ENCODE measurements at places on chromosomes 12 and 14.

GRCh38 chr12:65508276-65509035 lies 230.0 kb downstream of the MSRB3 start:
- DNase-seq: no peak

GRCh38 chr12:74619884-74620283 lies 82.2 kb downstream of the ATXN7L3B start:
- no peak for DNase-seq

DNA sequence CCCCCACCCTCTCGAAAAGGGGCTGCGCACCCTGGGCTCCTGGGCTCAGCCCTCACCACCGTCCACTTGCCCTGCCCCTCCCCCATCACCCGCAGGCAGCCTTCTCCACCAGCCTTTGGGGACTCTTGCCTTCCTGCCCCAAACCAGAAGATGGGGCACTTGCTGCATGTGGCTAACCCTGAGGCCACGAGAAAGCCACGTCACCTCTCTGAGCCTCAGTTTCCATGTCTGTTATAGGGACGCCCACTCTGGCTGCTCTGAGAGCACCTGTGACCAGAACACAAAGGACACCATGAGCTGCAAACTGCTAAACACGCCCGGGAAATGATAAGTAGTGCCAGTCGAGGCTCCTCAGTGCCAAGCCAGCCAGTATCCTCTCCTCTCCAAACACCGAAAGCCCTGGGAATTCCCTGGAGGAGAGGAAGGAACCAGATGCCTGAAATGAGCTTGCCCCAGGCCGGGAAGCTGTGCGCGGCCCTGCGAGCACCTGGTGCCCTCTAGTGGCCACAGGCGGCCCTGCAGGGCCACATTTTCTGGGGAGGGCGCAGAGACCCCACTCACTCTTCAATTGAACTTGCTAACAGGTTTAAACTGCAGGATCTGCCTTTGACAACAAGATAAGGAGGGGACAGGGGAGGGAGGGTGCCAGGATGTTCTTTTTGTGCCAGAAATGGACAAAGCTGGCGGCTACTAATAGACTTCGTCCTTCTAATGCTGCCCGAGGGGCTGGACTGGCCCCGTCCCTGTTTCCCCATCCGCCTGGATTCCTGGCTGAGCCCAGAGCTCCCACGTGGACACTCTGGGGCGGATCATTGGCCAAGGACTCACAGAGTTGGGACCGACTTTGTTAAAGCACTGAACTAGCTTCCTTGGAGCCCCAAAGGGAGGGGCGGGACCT lies 10.2 kb upstream of the SERPINA9 start:
- DNase-seq: peak; percentile 72

DNA sequence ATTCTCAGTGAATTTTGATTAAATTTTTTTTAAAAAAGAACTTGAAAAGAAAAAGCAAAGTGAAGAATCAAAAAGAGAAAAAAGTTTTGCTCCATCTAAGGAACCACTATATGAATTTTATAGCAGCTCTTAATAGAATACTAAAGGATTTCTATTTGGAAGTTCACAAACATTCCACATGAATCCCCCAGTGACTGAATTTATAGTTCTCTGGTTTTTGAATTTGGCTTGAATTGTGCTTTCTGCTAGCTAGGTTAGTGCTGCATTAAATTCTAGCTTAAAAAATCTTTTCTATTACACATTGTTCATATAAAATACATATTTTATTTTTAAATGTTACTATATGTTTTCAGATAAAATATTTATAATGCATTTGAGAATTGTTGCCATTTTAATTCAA lies 675.4 kb downstream of the RERGL start:
- DNase-seq: no peak

GRCh38 chr14:73786636-73787485 lies 64.8 kb upstream of the PTGR2 start:
- DNase-seq: no peak

GRCh38 chr12:7304456-7304855 lies 584 bp downstream of the ACSM4 start:
- no peak for DNase-seq

- no peak for DNase-seq
These were observed 55.7 kb downstream of the NINJ2 start for GRCh38 chr12:607541-608001.

DNA sequence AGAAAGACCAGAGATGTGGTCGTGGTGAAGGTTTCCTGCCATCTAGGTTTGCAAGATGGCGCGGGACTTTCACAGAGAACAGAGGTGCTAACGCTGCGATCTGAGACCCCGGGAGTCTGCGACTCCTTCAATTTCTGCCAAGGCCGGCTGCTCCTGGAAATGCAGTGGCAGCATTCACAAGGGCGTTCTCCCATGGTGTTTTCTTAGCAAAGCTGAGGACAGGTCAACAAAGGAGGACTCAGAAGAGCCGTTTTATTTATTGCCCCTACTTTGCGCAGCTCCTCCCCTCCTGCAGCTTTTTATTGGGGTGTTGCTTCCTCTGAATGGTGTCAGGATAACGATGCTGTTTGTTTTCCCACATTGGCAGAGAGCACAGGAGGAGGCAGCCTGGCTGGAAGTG lies 86.3 kb downstream of the TMEM132C start:
- no peak for DNase-seq

DNA sequence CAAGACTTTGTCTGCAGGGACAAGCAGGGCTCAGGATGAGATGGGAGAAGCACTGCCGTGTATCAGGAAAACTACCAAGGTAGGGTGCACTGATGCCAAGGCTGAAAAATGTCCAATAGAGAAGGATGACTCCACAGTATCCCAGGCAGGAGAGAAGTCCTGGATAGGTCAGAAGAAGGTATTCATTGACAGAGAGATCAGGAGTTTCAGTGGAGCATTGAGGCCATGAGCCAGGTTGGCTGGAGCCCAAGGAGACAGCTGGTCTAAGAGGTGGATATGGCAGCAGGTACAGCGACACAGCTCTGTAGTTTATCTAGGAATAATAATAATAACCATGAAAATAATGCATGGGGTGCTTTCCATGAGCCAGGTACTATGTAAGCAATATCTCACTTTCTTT lies 180.9 kb downstream of the EXOC5 start:
- no peak for DNase-seq

DNA sequence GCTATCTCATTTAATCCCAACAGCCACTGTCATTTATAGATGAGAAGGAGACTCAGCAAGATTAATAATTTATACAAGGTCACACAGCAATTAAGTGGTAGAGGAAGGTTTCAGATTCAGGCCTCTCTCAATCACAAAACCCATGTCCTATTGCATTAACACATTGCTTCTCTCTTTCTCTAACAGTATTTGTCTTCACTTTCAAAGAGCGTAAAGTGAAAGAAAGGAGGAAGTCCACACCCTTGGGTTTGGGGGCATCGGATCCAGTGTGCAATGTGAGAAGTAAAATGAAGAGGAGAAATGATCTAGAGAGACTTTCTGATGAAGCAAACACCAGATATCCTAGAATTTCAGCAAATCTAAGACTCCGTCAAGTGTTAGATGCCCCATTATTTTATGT lies 7.0 kb upstream of the VRK1 start:
- DNase-seq: no peak

- peak; percentile 27 for DNase-seq
These were observed 29.4 kb downstream of the SLC24A4 start for GRCh38 chr14:92352158-92352985.

DNA sequence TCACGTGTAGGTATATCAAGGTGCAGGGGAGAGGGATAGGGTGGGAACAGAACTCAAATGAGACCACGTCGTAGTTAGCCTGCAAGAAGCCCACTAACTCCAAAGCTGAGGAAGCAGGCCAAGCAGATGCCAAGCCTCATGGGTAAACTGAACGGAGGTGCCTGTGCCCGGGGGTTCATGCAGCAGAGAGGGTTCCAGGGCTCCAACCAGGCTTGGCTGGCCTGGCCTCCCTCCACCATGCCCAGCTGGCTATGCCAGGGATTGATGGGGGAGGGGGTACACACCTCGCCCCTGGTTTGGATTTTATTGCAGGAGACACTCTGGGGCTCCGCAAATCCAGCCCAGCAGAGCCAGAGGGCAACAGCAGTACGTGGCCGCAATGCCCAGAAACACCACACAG lies 27.3 kb downstream of the PXN start:
- no peak for DNase-seq

DNA sequence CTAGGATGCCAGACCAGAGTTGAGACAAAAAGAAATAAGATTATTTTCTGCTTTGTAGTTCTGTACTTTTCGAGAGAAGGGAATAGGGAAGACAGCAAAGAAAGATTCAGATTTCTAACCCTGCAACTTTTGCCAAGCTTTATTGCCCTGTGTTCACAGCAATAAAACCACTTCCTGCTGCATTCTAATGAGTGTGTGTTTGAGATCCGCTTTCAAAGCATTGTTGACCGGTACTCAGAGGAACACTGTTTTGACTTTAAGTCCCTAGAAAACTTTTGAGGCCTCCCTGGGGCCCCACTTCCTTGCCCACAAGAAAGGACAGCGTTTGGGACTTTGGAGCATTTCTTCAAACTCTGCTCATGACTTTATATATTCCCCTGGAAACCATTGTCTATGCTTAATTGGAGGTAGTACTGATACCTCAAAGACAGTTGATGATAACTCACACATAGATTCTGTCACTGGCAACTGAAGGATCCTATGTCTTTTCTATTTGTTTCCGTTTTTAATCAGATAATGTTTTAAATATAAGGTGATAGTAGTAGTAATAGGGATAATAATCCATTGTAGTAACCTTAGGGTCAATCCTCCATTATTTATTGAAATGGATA lies 1.3 kb downstream of the RNASE6 start:
- no peak for DNase-seq

DNA sequence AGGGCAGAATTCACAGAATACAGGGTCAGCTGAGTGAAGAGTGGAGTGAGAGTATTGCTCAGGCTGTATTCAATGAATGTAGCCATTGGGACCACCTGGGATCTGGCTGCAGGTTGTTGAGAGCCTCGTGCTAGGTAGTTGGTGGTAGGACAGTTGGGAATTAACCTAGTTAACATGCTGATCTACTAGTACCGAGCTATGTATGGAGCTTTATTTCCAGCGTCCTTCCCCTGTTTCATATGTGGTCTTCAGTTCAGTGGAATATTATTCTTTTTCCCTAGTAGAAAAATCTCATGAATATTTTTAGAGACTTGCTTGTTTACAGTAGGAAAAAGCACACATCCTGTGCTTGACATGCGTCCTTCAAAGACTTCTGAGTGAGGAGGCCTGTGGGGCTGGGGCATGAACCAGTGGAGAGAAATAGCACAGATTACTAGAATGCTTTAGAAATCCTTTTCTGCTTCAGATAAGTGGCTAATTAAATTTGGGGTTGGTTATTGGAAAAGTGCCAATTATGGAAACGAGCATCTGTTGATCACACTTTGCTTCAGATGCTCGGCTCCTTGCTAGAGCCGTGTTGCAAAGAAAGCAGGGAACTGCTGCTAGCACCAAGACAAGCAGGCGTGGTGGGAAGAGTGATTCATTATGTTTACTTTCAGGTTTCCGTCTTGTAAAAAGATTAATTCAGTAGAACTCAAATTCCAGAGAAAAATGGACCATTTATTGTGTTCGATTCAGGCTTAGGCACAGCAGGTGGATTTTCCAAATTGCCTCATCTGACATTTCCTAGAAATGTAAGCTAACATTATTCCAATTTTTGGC lies 53.6 kb downstream of the ARF6 start:
- peak; percentile 29 for DNase-seq

DNA sequence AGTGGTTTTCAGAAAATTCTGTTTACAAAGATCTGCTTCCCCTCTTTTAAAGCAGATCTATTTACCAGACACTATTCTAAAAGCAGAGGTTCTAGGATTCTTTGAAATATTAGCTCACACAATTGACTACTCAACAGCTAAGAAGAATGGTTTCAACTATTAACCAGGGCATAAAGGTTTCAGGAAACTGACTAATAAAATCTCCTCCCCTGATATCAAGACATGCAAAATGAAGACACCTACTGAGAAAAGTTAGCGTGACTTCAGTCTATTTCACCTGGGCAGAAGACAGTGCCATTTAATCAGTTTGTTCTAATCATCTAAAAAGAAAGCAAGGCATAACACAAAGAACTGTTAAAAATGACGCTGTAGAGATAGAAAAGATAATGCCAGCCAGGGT lies 22.2 kb downstream of the DAD1 start:
- DNase-seq: no peak

- no peak for DNase-seq
These were observed 42.9 kb downstream of the HELB start for GRCh38 chr12:66345212-66345611.

DNA sequence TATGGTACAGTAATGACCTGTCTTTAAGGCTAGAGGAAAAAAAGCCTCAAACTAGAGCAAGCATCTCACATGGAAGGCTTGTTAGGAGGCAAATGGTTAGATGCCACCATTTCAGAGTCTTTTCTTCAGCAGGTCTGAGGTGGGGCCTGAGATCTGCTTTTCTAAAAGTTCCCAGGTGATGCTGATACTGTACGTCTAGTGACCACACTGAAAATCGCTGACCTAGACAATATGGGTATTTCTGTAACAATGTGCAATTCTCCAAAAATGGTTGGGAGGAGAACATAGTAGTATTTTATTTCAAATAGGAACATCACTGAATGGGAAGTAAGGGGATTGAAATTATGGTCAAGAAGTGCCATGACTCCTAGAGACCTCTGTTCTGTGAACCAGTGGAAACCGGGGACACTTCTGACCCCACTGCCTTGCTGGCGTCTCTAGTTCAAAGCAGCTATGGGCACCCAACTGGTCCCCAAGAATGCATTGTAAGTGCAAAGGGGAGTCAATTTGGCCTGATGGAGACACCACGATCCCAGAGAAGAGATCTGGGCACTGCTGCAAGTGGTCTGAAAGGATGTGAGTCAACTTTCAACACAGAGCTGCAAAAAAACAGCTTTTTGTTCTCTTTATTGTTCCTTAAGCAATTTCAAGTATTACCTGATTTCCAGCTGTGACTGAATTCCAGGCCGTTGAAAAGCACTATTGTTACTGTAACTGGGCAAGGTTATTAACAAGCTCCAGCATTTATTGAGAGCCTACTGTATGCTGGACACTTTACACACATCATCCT lies 54.4 kb upstream of the PLEKHG7 start:
- DNase-seq: no peak

DNA sequence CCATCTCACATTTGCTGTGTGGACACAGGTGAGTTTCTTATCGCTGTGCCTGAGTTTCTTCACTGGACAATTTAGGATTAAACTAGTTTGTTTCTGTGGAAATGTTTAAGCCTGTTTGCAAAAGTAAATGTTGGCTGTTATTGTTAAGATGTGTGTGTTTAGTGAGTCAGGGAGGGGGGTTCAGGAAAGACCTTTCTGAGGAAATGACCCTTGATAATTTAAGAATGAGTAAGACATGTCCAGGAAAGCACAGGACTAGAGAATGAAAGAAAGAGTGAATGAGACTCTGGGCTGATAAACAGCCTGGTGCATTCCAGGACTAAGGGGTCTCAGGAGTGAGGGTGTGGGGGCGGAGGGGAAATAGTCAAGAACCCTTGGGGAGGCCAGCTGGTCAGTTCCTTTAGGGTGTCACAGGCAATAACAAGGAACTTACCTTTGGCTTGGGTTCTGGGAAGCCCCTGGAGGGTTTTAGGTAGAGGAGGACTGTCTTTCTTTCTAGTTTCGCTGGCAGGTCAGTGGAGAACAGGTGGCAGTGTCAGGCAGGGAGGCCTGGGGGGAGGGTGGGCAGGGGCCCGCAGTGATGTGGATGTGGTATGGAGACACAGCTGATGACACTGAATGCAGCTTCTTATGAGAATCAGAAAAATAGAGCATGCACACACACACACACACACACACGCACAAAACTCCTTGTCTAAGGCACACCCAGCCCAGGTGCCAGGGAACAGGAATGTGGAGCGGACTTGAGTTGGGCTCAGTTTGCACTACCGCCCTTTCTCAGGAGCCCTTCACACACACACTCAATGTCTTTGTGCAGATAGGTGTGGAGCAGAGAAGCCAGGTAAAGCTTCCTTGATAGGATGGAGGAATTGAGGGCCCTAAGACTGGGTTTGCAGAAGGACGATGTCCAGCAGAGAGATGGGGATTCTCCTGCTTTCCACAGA lies 1005.5 kb downstream of the VRK1 start:
- DNase-seq: no peak
